ENCODE measurements at places on chromosomes 11 and 22.

- DNase-seq, result no peak
Measured at GRCh38 chr22:35837101-35837727, 119.5 kb downstream of the APOL5 start.

DNA sequence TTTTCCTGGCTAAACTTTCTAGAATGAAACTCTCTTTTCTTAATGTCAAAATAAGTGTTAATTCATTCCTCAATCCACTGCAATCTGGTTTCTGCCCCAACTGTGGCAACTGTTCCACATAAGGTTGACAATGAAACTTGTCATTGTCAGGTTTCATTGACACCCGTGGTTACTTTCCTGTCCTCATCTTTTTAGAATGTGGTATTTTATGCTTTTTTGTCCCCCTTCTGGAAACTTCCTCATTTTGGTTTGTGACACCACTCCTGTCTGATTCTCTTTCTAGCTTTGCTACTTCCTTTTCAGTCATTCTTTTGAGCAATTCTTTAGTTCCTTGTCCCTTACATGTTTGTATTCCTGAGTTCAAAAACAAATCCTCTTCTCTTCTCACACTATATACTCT is 7.5 kb upstream of the PDE3B start:
- DNase-seq, result no peak

DNA sequence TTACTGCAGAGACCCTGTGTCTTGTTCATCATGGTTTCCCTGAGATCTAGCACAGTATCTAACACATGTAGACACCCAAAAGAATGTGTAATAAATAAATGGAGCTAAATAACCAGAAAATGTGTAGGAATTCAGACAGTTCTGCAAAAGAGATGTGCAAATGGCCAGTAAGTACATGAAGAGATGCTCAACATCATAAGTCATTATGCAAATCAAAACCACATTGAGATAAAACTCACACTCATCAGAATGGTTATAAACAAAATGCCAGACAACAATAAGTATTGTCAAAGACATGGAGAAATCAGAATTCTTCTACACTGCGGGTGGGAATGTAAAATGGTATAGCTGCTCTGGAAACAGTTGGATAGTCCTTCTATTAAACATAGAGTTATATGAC is 88.5 kb downstream of the RBFOX2 start:
- DNase-seq, result no peak

DNA sequence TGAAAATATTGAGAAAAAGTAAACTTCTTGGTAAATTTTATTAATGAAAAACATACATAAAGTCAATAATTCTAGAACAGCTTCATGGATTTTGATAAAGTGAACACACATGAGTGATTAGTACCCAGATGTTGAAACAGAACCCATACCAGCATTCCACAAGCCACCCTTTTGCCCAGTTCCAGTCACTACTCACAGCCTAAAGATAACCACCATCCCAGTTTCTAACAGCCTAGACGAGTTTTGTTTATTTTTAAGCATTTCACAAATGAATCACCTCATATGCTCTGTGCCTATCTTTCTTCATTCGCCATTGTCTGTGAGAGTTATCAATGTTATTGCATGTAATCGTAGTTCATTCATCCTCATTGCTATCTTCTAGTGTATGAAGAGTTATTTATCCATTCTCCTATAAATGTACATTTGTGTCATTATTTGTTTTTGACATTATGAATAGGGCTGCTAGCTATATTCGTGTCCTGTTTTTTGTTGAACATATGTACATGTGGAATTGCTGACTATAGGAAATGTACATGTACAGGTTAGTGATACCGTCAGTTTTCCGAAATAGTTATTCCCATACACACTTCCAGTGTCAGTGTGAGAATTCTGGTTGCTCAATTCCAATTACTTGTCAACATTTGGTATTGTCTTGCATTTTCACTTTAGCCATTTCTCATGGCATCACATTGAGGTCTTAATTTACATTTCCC is 44.5 kb upstream of the TEAD1 start:
- no peak for DNase-seq

- no peak for DNase-seq
Measured at GRCh38 chr11:95367726-95368125, 136.7 kb upstream of the SESN3 start.

- DNase-seq, result no peak
Measured at GRCh38 chr11:36945384-36945783, 347.3 kb upstream of the RAG2 start.

- no peak for DNase-seq
Measured at GRCh38 chr11:69304686-69305085, 10.7 kb downstream of the MYEOV start.

DNA sequence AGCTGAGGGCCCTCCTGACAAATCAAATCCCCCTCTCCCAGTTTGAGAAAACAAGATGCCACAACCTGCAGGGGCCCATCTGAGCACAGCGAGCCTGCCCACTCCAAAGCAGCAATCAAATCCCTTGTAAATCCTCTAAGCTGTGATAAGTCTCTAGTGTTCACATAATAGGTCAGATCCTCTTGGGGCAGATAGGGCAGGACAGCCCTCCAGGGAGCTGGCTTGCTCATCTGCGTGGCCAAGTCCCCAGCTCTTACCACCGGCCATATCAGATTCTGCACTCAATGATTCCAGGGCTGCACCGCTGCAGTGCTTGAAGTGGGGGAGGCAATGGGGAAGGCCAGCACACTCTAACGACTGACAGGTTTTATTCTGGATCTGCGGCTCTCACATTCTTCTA is 29.6 kb upstream of the FLI1 start:
- DNase-seq, result no peak

- DNase-seq, result no peak
Measured at GRCh38 chr11:43504316-43504950, 145.7 kb downstream of the TTC17 start.

GRCh38 chr22:45543243-45543642 is 40.6 kb downstream of the FBLN1 start:
- DNase-seq, result no peak

DNA sequence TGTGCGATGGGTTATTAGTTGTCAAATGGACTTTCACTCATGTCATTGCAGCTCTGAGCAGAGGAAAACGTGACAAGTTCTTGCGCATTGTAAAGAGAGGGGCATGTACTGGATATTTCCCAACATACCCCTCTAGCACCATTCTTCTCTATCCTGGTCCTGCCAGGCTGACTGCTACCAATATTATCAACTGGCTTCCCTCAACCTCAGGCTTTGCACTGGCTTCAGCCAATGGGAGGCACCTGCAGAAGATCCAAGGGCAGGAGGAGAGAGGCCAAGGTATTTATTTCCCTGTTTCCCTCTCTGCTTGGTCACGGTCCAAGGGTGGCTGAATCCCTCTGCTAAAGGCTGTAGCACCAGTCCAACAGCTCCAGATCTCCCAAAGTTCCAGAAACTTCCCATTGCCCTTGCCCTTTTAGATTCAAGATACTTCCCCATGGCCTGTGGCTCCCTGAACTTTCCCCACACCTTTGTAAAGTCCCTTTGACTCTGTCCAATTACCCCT is 175.6 kb upstream of the NECTIN1 start:
- no peak for DNase-seq

GRCh38 chr11:57512646-57513451 is 2.7 kb downstream of the SLC43A1 start:
- no peak for DNase-seq

DNA sequence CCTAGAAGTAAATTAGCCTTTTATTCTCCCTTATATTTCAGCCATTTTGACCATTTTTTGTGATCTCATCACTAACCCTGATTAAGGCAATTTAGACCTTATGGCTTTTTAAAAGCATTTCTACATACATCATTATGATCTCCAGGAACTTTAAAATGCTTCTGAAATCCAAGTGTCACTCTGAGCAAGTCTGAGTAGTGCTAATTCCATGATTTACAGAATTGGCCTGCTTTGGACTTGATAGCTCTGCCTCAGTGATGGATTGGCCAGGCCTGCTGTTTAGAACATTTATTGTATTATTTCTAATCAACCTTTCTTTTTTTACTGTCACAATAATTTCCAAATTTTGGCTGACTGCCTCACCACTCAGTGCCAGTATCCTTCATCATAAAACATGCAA is 116.4 kb downstream of the KCNA4 start:
- DNase-seq, result no peak

GRCh38 chr11:65356394-65356972 is 1.9 kb downstream of the TIGD3 start:
- no peak for DNase-seq

- DNase-seq, result no peak
Measured at GRCh38 chr11:68266936-68267880, 4.6 kb downstream of the C11orf24 start.

DNA sequence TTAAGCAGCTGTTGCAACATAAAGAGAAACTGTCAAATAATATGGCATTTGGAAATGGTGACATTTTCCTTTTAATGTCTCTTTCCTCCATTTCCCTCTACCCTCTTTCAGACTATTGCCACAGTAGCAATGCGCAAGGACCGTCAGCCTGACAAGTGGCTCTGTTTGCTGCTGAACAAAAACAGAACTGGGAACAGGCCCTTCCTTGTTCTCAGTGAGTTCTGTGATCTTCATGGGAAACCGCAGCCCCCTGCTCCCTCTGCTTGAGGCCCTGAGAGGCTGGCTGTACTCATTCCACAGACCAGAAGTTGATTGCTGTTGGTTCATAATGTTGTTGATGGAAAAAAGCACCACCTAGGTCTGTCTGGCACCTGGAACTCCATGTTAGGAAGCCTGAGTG is 559.7 kb downstream of the OPCML start:
- no peak for DNase-seq
